Fibroblast of skin of right quadriceps (primary cell): ENCODE measurements at places on chromosomes 7 and 10.
A peak's percentile ranks its signal among the peaks of the same experiment; 100 is the strongest.

DNA sequence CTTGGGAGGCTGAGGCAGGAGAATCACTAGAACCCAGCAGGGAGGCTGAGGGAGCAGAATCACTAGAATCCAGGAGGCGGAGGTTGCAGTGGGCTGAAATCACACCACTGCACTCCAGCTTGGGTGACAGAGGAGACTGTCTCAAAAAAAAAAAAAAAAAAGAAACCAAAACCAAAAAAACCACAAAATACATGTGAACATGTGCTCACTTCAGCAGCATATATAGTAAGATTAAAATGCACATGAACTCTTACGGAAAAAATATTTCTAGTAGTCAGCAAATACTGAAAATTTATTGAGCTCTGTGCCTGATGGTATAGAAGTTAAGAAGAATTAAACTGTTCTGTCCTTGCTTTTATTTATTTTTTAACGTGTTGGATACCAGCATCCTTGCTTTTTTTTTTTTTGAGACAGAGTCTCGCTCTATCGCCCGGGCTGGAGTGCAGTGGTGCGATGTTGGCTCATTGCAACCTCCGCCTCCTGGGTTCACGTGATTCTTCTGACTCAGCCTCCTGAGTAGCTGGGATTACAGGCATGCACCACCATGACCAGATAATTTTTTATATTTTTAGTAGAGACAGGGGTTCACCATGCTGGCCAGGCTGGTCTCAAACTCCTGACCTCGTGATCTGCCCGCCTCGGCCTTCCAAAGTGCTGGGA lies 9.6 kb upstream of the ZNF487 start:
- DNase-seq = no peak

- DNase-seq = no peak
These were observed 13.9 kb downstream of the CTTNBP2 start for GRCh38 chr7:117859246-117859812.

DNA sequence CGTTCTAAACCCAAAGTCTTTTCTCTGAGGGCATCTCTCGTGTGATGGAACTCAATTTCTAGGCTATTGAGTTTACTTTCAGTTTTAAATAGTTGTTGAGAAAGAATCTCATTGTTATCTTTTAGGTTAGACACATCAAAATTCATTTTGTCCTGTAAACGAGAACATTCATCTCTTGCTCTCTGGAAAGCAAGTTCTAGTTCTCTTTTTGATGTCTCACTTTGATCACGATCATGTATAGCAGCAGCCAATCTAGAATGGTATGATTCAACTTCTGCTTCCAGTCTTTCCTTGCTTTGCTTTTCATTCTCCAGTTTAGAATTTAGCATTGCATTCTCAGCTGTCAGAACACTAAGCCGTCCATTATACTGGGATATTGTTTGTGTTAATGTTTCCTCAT lies 65.1 kb downstream of the ANKRD26 start:
- DNase-seq = no peak

GRCh38 chr7:152902054-152902453 lies 142.5 kb downstream of the ACTR3B start:
- no peak for DNase-seq

DNA sequence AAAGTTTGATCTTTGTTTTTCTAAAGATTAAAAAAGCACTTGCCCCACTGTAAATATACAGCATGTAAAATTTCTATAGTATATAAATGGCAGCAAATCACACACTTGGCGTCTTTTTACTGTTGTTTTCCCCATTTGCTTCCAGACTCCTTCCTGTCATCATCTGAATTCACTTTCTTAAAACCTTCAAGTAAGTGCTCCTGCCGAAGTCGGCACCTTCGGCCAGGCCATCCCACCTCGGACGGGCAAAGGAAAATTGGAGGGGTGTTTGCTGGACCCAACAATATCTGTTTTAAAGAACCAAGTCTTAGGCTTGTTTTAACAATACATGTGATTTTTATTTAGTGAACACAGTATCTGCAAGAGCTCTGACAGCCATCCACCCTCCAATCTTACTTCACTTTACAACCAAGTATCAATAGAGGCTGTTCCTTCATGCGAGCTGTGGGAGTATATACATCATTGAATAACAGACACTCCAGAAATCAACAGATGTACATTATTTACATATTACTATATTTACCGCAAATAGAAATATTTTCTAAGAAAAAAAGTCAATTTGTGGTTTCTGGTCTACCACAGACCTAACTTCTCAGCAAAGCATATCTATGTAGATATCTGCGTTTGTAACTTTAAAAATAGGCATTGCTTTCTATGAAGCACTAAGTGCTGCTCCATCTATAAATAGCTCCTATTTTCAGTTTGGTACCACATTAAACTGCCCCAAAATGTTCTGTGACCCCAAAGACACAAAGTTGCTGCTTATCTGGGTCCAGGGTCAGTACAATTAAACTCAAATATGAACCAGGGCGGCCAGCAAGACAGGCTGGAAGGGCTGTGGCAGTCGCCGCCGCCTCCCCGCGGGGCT lies 110.7 kb downstream of the CYTH3 start:
- DNase-seq = no peak

- DNase-seq = no peak
These were observed 79.2 kb upstream of the KCTD7 start for GRCh38 chr7:66549466-66549865.

GRCh38 chr10:70650104-70650503 lies 22.2 kb upstream of the ADAMTS14 start:
- no peak for DNase-seq

DNA sequence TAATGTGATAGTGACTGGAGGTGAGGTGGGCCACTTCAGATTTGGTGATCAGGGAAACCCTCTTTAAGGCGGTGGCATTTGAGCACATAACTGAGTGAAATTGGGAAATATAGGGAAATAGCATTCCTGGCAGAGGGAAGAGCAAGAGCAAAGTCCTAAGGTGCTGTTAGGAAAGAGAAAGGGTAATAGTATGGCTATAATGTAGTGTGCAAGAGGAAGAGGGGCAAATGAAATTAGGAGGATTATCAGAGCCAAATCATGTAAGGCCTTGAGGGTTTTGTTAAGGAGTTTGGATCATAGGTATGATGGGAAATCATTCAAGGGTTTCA lies 27.8 kb upstream of the CYP26C1 start:
- DNase-seq = no peak

- DNase-seq = no peak
These were observed 27.2 kb downstream of the ANKRD16 start for GRCh38 chr10:5862360-5862961.

GRCh38 chr7:10913457-10913856 lies 60.2 kb upstream of the PHF14 start:
- DNase-seq = no peak

DNA sequence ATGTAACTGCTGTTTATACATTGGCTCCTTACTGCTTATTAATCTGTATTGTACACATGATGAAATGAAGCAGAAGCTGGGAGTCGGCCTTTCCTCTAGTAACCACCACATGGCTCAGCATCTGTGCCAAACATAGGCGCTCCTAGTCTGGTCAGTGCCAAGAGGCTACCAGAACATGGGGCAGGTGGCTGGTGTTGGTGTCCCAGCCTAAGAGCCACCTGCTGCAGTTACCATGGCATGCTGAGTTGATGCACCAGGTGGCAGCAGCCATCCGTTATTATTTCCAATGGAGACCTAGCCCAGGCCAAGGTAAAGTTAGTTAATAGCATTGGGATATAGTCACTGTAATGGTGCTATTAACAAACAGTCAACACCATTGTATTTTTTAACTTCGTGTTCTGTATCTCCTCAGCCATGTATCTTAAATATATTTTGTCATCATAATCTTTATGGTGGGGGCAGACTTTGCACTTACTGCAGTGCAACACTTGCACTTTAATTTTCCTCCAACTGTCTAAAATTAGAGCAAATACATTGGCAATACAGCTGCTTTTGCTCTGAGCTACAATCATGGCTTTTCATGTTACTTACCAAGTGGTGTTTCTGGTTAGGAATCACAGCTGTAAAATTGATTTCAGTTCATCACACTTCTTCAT lies 33.1 kb downstream of the HBP1 start:
- DNase-seq = peak; percentile 19

GRCh38 chr10:7407368-7408290 lies 3.2 kb downstream of the SFMBT2 start:
- DNase-seq = no peak

DNA sequence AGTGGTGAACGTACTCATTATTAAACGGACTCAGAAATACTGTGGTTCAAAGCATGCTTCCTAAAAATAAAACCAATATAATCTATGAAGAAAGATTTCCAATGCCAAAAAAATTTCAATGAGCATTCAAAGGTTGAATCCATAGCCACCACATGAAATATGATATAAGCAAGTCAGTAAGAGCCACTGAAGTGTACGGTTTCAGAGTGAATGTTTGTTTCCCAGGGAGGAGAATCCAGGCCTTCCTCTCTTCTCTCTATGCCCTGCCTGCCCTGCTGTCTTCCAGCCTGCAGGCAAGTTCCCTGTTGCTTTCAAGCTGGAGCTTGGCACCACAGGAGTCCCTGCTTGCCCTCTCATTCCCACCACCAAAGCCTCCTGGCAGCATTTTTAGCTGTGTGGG lies 1171.6 kb upstream of the C7orf33 start:
- DNase-seq = no peak

DNA sequence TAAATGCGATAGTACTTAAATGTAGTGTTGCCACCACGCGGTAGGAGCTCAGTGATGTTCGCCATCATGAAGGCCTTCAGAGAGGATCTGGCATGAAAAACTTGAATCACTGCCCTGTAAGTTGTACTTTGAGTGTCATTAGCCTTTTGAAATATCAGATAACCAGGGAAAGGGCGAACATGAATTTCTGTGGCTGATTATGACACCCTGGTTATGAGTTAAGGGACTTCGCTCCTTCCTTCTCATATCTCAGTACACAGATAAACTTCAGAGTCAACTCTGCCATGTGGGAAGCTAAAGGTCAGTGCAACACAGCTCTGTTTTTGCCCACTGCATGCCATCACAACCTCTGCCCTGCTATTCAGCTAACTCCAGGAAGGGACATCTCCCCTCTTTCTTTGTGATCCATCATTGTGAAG lies 8.9 kb upstream of the ACSL5 start:
- DNase-seq = no peak

DNA sequence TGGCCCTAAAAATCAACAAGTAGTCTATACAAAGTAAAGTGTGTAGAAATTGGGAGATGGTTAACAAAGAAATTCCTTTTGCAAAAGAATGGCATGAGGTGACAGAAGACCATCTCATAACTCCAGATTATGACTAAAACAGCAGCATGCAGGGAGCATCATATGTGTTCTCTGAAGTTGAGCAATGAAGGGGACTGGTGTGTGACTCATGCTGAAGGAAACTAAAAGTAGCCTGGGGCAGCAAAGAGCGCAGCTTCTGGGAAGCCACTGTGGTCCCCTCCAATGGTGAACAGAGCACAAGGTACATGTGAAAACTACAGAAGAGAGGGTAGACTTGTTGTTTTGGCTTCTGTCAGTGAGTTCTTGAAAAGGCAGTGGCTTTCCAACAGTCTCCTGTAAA lies 133.4 kb downstream of the MACC1 start:
- DNase-seq = peak; percentile 52

DNA sequence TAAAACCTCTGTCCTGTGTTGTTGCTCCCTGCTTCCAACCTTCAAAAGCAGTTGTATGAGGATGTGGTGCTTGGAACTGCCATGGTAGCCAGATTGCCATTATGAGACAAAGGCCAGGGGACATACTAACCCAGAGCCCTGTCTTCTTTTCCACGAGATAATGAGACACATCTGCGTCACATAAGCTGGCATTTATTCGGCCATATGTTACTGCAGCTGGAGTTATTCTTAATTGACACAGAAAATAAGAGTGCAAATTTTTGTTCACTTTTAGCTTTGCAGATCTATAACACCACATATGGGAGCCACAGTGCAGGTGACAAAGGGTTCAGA lies 15.5 kb upstream of the PDLIM1 start:
- no peak for DNase-seq
